ENCODE measurements at places on chromosomes 11 and 22.
A peak's percentile ranks its signal among the peaks of the same experiment; 100 is the strongest.

GRCh38 chr22:37419370-37419968 lies 7.8 kb downstream of the ELFN2 start:
- no peak for DNase-seq

GRCh38 chr11:68904248-68904847 lies 657 bp downstream of the IGHMBP2 start:
- peak; percentile 52 for DNase-seq

- no peak for DNase-seq
Observed at GRCh38 chr11:113715882-113716625, 9.9 kb upstream of the TMPRSS5 start.

GRCh38 chr11:35614939-35615569 lies 3.2 kb upstream of the FJX1 start:
- DNase-seq = no peak

DNA sequence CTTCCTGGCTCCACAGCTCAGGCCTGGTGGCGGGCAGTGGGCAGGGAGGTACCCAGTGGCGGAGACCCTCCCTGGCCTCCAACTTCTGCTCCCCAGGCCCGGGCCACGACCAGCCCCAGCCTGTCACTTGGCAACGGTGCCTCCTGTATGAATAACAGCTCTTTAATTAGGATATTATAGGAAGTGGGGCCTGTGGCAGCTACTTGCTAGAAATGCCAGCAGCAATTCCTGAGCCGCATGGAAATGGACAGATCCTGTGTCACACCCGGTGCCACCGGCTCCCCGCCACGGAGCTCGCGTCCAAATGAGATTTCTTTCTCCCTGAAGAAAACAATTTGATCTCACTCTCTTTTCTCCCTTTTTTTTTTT lies 104.5 kb downstream of the CHST1 start:
- no peak for DNase-seq

GRCh38 chr22:36221799-36222751 lies 17.3 kb downstream of the APOL2 start:
- no peak for DNase-seq

DNA sequence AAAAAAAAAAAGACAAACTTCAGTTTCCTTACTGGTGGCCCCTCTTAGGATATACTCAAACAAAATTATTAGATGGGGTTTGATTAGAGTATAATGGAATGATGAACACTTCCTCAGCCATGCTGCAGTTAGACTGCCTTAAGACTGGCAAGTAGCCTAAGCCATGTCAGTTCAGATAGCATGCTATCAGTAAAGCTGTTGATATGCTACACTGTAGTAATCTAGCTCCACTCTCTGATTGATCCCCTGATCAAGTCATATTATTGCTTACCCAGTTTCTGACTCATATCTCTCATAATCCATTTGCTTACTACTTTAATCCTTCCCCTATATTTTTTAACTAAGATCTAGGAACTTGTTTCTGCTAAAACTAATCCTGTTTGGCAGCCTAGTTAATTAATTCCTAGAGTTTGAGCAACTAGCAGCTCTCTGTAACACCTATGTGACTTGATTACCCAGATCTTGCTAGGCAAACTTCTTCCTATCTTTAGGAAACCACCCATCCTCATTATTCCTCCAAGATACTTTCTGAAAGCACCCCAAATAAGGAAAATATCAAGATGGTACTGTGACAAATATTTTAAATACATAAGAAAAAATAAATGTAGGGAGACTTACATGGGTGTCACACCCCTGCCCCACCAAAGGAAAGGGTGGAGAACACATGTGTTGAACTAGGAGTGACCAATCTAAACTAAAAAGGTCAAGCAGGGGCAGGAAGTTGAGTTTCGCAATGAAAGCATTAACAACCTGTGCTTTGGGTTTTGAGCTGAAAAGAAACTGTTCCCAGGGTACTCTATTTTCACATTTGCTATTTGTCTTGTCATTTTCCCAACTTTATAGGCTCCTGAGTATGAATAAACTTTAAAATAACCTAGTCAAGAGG lies 43.2 kb downstream of the PIK3C2A start:
- DNase-seq = no peak

- peak; percentile 31 for DNase-seq
Observed at GRCh38 chr11:72773291-72773690, 20.6 kb downstream of the STARD10 start.

DNA sequence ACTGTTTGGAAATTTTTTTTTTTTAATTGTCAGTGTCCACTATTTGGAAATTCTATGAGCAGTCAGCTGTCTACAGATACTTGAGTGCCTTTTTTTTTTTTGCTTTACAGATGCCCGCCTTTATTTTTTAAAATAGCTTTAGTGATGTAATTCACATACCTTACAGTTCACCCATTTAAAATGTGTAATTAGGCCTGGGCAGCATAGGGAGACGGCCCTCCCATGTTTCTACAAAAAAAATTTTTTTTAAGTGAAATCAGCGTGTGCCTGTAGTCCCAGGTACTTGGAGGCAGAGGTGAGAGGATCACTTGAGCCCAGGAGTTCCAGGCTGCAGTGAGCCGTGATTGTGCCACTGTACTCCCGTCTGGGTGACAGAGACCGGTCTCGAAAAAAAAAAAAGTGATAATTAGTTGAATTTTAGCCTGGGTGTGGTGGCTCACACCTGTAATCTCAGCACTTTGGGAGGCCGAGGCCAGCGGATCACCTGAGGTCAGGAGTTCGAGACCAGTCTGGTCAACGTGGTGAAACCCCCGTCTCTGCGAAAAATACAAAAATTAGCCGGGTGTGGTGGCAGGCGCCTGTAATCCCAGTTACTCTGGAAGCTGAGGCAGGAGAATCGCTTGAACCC lies 1.5 kb downstream of the ZNF143 start:
- no peak for DNase-seq

- no peak for DNase-seq
Observed at GRCh38 chr11:119166368-119167076, 2.0 kb upstream of the NLRX1 start.

GRCh38 chr11:76786441-76787014 lies 3.4 kb downstream of the TSKU start:
- DNase-seq = no peak

GRCh38 chr22:28951969-28952521 lies 68.7 kb downstream of the ZNRF3 start:
- DNase-seq = no peak

DNA sequence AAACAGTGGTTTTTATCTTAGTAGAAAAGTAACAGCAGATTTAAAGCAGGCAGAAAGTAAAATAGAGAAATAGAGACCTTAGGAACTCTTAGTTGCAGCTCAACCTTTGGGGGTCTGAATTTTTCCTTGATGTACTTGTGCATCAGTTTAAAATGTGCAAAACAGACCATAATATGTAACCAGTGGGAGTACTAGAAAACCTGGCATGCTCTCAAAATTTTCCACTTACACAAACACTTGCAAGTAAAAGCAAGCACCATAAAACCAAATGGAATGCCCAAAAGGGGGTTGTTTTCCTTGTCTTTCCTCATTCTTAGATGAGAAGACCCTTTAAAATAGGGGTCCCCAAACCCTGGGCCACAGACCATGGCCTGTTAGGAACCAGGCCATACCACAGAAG lies 12.9 kb upstream of the MRGPRE start:
- DNase-seq = no peak

- peak; percentile 36 for DNase-seq
Observed at GRCh38 chr11:6315811-6316425, 4.4 kb downstream of the CAVIN3 start.

- no peak for DNase-seq
Observed at GRCh38 chr22:48188231-48188721, 1425.8 kb downstream of the TBC1D22A start.

DNA sequence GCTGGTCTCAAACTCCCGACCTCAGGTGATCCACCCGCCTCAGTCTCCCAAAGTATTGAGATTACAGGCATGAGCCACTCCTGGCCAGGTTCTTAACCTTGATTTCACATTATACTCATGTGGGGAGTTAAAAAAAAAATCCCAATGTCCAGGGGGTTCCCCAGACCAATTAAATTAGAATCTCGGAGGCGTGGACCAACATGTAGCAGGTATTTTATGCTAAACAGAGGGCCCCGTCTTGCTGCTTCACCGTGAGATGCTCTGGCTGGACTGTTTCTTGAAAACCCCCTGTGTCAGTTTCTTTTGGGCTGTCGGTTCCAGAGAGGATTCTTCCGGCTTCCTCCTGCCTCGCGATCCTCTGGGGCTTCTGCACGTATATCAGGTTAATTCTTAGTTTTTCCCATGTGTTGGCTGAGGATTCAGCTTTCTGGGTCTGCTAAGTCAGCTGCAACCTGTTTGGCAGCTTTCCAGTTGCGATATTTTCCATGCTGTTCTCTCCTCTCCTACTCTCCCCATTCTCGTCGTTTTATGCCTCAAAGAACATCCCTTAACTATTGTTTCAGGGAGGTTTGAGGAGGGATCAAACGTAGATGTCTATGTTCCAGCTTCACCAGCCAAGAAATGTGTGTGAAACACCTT lies 50.6 kb upstream of the ACCSL start:
- no peak for DNase-seq

- DNase-seq = no peak
Observed at GRCh38 chr11:36006556-36006955, 62.7 kb downstream of the LDLRAD3 start.

DNA sequence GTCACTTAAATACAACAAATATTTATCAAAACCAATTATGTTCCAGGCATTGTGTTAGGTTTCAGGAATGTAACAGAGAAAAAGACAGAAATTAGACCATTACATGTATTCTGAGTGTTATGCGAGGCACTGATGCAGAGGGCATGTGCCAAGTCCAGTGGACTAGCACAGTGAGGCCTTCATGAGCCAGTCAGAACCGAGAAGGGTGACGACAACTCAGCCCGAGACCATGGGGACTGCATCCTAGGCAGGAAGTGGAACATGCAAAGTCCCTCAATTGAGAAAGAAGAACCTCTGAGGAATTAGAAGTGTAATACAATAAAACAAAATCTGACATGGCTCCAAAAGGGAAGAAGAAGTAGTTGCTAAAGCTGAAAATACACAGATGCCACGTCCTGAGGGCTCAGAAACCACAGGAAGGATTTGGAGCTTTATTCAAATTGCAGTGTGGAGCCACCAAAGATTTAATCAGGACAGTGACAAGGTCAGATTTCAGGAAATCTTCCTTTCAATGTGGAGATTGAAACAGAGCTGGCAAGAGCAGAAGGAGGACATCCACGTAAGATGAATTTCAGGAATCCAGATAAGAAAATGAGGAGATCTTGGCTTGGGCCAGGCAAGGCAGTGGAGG lies 529.6 kb downstream of the NTM start:
- DNase-seq = no peak

DNA sequence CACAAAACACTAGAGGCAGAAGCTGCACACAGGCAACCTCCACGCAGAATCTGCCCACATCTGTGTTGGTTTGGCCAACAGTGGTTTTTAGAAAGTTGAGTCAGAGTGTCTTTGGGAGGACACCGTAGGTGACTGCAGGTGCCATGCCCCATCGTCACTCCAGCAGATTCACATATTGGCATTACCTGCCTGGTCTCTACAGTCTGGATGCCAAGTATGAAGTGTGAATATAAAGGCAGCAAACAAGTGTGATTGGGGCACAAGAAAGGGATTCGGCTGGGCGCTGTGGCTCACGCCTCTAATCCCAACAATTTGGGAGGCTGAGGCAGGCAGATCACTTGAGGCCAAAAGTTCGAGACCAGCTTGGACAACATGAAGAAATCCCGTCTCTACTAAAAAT lies 11.0 kb upstream of the FXYD2 start:
- no peak for DNase-seq

DNA sequence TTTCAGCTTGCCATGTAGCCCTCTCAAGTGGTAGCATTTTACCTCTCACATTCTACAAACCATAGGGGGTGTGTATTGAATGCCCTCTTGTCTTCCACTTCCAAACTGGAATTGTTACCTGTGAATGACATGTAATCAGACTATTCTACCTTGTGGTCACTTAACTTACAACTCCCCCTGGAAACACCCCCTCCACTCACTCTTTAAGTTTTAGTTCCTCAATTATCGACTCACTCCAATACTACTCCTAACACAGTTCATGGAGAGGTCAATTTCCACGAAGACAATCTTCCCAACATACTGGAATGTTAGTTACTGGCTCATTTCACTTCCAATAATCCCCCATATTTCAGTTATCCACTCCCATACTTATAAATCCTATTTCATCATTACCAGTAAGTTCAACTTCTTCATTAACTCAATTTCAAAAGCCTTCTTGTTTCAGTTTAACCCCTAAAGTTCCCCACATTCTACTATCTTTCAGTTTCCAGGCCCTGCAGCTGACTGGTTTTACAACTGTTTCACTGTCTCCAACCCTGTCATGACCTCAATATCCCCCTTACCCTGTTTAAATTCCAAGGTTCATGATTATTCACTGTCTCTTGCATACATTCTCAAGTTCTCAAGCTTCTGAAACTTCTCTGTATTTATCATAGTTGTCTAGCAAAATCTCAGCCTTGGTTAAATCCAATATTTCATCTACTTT lies 92.5 kb downstream of the C11orf87 start:
- no peak for DNase-seq

- peak; percentile 42 for DNase-seq
Observed at GRCh38 chr11:36478700-36479329, 31.3 kb downstream of the TRAF6 start.

GRCh38 chr11:102225689-102226568 lies 91.4 kb upstream of the BIRC3 start:
- DNase-seq = no peak

DNA sequence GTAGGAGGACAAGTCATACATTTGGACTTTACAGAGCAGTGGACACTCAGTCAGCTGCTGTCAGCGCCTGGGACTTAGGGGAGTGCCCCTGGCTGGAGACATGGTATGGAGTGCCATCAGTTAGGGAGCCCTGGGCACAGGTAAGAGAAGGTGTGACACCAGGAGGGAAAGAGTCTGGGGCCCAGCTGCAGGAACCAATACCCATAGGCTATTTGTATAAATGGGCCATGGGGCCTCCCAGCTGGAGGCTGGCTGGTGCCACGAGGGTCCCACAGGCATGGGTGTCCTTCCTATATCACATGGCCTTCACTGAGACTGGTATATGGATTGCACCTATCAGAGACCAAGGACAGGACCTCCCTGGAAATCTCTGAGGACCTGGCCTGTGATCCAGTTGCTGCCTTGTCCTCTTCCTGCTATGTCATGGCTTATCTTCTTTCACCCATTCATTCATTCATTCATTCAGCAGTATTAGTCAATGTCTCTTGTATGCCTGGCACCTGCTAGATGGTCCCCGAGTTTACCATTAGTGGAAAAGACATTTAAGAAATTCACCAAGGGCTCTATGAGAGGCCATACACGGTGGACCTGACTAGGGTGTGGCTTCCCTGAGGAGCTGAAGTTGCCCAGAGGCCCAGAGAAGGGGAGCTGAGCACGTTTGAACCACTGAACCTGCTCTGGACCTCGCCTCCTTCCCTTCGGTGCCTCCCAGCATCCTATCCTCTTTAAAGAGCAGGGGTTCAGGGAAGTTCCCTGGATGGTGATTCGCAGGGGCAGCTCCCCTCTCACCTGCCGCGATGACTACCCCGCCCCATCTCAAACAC lies 850 bp upstream of the MIF start:
- DNase-seq = no peak

GRCh38 chr22:20164863-20165262 lies 14.0 kb upstream of the CCDC188 start:
- no peak for DNase-seq

DNA sequence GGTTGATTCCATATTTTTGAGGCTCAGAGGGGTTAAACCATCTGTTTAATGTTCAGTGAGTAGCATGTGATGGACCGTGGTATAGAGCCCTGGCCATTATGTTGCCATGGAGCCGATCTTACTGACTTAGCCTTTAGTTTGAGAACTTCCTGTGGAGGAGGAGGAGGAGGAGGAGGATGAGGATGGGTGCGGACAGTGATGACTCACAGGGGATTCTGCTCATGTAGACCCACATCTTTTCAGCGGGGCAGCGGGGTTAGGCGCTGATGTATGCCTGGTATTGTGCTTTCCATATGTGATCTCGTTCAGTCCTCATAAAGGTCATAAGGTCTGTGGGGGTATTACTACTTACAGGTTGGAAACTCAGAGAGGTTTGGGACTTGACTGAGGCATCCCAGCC lies 13.9 kb downstream of the STX3 start:
- DNase-seq = no peak
